Natural killer cell treated with Interleukin-12 subunit alpha and Interleukin-12 subunit beta and Interleukin-15 and Interleukin-18, amount 100 ng/mL, for 72 hours (primary cell): ENCODE measurements at places on chromosomes 2 and 18. TPM values are rescaled to one million over a fixed set of nuclear protein-coding genes. Genes with fewer than 3 reads are reported as not detected.

- peak; percentile 44 for DNase-seq
Measured at GRCh38 chr2:74004212-74005182, 19.8 kb downstream of the TET3 start.

Gene FSIP2
- 0.20 TPM for total RNA-seq

Gene SERPINB10
- not detected for total RNA-seq

Gene NPPC
- 4.2 TPM for total RNA-seq

GRCh38 chr2:226835420-226835795 is 446 bp upstream of the RHBDD1 start:
- DNase-seq = no peak

DNA sequence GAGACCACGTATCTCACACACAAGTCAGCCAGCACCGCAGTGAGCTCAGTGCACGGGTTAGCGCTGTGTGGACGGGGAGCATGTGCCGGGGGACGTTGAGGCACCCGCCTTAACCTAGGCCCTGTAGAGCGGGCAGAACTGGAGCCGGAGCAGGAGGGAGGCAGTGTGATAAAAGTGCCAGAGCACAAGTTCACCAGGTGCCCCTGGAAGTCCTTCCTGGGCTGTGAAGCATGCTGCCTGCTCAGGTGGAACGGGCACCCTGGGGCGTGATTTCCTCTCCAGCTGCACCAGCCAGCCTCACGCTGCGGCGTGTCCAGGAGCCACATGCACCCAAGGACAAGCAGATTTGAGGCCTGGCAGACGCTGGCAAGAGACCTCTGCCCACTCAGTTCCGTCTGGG is 50.3 kb downstream of the ITGB1BP1 start:
- DNase-seq = no peak

GRCh38 chr2:200314976-200315567 is 8.6 kb downstream of the SPATS2L start:
- DNase-seq = no peak

GRCh38 chr2:100953406-100954043 is 48.6 kb upstream of the RPL31 start:
- DNase-seq = peak; percentile 8

DNA sequence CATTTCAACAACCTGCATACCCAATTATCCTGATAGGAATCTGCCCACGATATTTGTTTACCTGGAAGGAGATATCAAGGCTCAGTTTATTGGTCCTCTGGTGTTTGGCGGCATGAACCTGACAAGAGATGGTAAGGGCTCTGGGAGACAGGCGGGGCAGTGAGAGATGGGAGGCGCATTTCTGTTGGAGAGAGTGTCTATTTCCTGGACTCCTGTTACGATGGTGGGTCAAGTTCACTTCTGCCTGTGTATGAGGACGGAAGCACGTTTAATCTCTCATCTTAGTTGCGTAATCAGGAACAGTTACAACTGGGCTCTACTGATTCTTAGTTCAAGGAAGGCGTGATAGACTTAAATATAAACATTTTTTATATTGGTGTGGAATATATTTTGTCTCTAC is 8.9 kb downstream of the PDCL3 start:
- DNase-seq = no peak

Gene BOD1L2
- not detected for total RNA-seq

Gene VSNL1
- total RNA-seq = not detected

DNA sequence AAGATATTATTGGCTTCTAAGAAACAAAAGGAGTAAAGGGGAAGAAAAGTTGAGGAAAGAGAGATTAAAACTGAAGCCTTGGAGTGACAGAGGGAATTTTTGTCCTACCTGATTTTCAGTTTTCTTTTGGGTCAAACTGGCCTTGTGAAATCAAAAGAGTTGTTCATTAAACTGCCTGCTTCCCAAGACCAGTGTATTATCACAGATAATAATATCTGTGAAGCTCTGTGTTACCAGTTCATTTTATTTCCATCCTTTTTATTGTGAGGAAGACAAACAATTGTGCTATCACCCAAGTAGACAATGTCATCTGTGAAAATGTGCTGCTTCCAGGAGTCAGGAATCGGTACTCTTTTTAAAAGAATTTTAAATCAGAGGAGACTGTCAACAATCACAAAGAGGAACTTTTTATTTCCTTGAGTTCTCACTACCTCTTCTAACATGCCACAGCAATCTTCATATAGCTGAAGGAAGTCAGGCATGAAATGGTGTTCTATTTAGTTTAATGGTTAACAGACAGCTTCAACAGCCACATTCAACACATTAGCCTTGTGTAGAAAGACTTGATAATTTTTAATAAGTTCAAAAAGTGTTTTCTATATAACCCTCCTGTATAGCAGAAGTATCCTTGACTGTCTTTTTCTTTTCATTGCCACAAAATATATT is 554.8 kb downstream of the PIK3C3 start:
- no peak for DNase-seq

DNA sequence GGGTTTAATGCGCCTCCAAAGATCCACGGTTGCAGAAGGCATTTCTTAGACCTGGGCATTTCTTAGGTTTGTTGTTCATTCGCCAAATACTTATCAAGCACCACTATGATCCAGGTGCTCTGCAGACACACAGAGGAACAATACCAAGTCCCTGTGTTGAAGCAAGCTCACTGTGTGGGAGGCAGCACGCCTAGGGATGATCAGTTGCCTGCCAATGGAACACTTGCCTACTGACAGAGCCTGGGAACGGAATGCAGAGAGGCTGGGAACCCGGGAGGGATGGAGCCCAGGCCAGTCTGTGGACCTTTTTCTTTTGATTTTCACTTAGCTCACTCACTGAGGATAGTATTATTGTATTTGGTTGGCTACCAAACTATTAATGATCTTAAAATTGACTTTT is 1.9 kb upstream of the GRP start:
- no peak for DNase-seq

Gene LYG2
- total RNA-seq = not detected

- no peak for DNase-seq
Measured at GRCh38 chr2:134365356-134365755, 111.5 kb downstream of the MGAT5 start.

Gene ZNF638
- total RNA-seq = 104 TPM

DNA sequence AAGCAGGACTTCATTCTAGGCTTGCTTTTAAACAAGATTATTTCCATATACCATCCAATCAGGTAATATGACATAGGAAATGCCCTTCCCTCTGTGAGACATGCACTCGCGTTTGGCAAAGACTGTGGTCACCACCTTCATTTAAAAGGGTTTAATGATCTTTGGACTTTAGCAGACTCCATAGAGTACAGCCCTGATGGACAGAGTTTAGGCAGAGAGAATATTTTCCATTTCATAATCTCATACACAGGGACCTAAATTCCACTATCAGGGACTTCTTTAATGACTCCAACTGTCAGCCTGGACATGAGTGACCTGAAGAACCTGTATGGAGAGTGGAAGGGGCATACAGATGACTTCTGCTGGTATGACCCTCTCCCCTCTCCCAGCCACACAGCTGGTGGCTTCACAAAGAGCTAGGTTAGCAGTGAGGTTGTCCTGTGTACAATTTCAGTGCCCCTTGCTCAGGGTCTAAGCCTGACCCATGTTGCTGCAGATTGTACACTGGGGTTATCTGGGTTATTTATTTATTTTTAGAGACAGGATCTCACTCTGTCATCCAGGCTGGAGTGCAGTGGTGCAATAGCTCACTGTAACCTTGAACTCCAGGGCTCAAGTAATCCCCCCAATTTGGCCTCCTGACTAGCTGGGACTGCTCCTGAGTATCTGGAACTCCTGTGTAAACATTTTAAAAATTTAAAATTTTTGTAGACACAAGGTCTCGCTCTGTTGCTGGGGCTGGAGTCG is 59.2 kb downstream of the PTPRM start:
- no peak for DNase-seq
